ENCODE measurements at places on chromosomes 2 and 18.

GRCh38 chr18:31454066-31454708 is 6.6 kb downstream of the DSG3 start:
- DNase-seq, result no peak

- no peak for DNase-seq
Observed at GRCh38 chr2:46075848-46076247, 221.4 kb upstream of the EPAS1 start.

DNA sequence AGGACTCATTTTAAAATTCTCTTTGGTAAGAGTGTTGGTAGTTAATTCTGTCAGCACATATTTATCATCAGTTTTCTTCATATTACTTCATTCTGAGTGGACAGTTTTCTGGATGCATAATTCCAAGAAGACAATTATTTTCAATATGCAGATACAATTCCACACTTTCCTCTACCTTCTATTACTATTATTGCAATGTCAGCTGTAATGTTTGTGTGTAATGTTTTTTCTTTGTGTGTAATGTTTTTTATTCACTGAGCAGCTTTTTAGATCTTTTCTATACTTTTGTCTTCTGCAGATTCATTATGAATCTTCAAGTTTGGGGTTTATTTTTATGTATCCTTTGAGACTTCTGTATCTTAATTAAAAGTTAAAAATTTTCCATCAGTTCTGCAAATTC is 264.0 kb upstream of the VRK2 start:
- no peak for DNase-seq

DNA sequence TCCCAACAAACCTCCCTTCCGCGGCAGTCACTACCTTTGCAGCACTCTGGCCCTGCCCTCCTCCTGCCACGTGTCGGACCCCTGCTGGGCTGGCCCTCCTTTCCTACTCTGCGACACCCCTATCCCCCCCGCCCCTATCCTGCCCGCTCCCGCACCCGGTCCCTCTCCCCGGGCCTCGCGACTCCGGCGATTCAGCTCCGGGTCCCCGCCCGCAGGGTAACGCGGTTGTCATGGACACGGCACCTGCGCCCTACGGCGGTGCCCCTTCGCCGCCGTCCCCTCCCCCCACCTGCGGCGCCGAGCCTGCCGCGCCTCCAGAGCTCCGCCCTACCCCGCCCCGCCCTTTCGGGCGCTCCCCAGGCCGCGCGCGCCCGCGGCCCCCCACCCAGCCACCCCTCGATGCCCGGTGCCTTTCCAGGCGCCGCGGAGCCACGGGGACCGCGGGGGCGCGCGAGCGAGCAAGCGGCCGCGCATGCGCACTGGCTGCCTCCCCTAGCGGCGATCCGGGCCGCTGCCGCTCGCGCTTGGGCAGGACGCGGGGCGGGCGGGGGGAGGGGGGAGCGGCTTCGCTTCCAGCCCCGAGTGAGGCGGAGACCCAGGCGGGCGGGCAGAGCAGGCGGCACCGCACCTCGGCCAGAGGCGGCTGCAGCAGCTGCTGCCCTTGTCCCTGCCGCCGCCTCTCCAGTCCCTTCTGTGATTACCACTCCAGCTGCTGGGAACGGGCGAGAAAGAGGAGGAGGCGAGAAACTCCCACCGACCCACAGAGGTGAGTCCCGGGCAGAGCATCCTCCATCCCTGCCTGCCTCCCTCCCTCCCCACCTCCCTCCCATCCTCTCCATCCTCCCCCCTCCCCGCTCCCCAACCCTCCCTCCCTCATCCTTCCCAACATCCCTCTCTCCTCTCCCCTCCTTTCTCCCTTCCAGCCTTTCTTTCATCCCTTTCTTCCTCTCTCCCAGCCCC is at the start of gene CTNNA2:
TSS of gene CTNNA2 (plus strand) at position 610 of the 960 bp plus-strand sequence.
- DNase-seq, result peak; percentile 60

GRCh38 chr2:174106736-174107135 is 141.6 kb upstream of the SP3 start:
- DNase-seq, result no peak

- DNase-seq, result peak; percentile 35
Observed at GRCh38 chr18:42530276-42530675, 575.2 kb downstream of the PIK3C3 start.

GRCh38 chr2:160110674-160111239 is 48.3 kb upstream of the PLA2R1 start:
- DNase-seq, result no peak

DNA sequence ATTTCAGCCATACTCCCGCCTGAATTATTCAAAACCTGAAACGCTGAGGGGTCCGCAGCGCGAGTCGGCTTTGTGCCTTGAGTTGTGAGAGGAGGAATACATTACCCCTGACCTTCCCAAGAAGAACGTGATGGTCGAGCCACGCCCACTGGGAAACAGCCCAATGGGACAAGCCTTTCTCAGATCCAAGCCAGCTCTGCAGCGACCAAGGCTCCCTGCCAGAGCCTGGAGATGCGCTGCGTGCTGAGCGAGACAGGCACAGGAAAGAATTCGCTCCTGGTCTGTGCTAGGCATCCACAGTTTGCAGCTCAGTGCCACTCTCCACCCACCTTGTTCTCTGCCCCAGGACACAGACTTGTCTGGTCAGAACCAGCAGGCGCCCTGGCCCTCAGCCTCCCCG is 74.1 kb upstream of the GLI2 start:
- no peak for DNase-seq

GRCh38 chr2:205034034-205034433 is 488.8 kb downstream of the PARD3B start:
- DNase-seq, result no peak

DNA sequence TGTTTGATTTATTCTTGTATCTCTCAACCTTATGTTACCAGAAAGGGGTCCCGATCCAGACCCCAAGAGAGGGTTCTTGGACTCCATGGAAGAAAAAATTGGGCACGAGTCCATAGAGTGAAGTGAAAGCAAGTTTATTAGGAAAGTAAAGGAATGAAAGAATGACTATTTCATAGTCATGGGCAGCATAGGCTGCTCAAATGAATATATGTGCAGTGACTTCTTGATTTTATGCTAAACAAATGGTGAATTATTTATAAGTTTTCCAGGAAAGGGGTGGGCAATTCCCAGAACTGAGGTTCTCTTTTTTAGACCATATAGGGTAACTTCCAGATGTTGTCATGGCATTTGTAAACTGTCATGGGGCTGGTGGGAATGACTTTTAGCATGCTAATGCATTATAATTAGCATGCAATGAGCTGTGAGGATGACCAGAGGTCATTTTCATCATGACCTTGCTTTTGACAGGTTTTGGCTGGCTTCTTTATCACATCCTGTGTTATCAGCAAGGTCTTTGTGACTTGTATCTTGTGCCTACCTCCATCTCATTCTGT is 832.4 kb upstream of the CDH2 start:
- DNase-seq, result no peak

GRCh38 chr18:49178736-49179135 is 228.0 kb upstream of the SMAD7 start:
- no peak for DNase-seq

GRCh38 chr2:175805442-175806124 is 196.5 kb downstream of the LNPK start:
- no peak for DNase-seq

Measured in left kidney (tissue), 8 donors.